ENCODE measurements at places on chromosomes 13 and 19.

DNA sequence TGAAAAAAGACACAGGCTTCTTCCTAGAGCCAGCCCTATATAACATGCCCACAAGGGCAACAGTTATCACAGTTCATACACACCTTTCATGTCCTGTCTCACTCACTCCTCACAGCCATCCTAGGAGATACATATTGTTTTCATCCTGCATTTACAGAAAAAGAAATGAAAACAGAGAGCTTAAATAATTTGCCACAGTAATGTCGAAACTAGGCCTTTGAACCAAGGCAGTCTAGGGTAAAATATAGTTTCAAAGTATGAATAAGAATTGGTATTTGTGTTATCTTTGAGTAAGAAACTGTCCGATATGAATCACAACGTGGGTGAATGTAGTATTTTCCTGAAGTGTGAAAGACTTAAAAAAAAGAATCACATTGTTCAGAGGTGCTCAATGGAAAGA, 26.8 kb downstream of the CLDN10 start:
- DNase-seq, result no peak

GRCh38 chr13:43487461-43487860, 299.3 kb downstream of the ENOX1 start:
- DNase-seq, result no peak

- DNase-seq, result no peak
These were observed 94.5 kb upstream of the TM9SF2 start for GRCh38 chr13:99406799-99407201.

GRCh38 chr19:41913538-41914423, 14.5 kb downstream of the ERFL start:
- DNase-seq, result no peak

DNA sequence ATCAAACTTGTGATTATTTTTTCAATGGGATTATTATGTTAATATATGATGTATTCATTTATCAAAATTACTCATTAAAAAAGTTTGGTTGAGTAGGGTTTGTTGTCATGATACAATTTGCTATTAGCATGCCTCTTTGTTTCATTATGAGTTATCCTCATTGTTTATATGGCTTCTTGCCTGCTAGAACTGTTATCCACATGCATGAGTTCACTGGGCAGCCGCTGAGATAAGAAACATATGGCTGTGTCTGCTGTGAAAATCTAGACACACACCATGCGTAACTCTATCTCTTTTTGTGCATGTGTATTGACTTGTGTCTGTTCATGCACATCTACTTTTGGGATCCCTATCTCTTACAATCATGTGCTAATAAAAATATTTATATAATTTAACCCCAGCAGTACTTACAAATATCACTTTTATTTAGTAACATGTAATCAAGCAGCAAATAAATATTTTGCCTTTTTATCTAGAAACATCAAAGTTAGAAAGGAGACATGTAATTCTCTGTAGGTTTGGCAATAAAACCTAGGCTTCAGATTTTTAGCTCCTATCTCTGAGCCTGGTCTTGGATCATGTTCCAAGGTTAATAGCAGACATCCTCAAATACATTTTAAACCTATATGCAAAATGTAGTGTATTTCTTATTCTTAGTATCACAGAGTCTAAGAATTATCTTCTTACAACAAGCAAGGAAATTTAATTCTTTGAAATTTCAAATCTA, 11.2 kb upstream of the KLF12 start:
- no peak for DNase-seq
